Right lobe of liver (tissue), 6 donors: ENCODE measurements at places on chromosomes 2 and 18. TPM values are rescaled to one million over a fixed set of nuclear protein-coding genes. Genes with fewer than 3 reads are reported as not detected.

CXCR1 gene
- total RNA-seq, result 1.0 TPM

ORMDL1 gene
- total RNA-seq, result 42.2 TPM

HOXD12 gene
- not detected for total RNA-seq

ADAM17 gene
- 11.7 TPM for total RNA-seq

MAPK4 gene
- total RNA-seq, result 0.54 TPM

SCYGR6 gene
- not detected for total RNA-seq

MAP3K19 gene
- not detected for total RNA-seq

ITGA6 gene
- 14.9 TPM for total RNA-seq

CCNYL1 gene
- total RNA-seq, result 10.3 TPM

EGR4 gene
- not detected for total RNA-seq

THUMPD2 gene
- 3.2 TPM for total RNA-seq

CPO gene
- 0.24 TPM for total RNA-seq

FOXD4L1 gene
- total RNA-seq, result not detected

NAB1 gene
- total RNA-seq, result 26.8 TPM

ACADL gene
- 27.9 TPM for total RNA-seq

CFC1 gene
- total RNA-seq, result not detected

INSIG2 gene
- 36.5 TPM for total RNA-seq

SGPP2 gene
- 0.25 TPM for total RNA-seq

SPATA3 gene
- not detected for total RNA-seq

GYPC gene
- 7.1 TPM for total RNA-seq

PPP1R1C gene
- 22.2 TPM for total RNA-seq

GULP1 gene
- 1.5 TPM for total RNA-seq

ACKR3 gene
- 6.5 TPM for total RNA-seq

ERICH2 gene
- 1.2 TPM for total RNA-seq

SLC23A3 gene
- 1.6 TPM for total RNA-seq

TEX44 gene
- total RNA-seq, result not detected

REG1B gene
- not detected for total RNA-seq

TMEM200C gene
- 1.2 TPM for total RNA-seq

HAT1 gene
- 13.9 TPM for total RNA-seq

SPC25 gene
- total RNA-seq, result 0.15 TPM

CCL20 gene
- 0.88 TPM for total RNA-seq

TCF4 gene
- total RNA-seq, result 9.0 TPM

ZFP36L2 gene
- 39.8 TPM for total RNA-seq

CCDC148 gene
- 0.53 TPM for total RNA-seq

SFTPB gene
- total RNA-seq, result not detected

DTYMK gene
- total RNA-seq, result 18.7 TPM

LNPK gene
- total RNA-seq, result 24.8 TPM

IL1RN gene
- 58.9 TPM for total RNA-seq

KIAA2012 gene
- total RNA-seq, result 0.50 TPM

RBMS1 gene
- total RNA-seq, result 8.7 TPM

C2orf78 gene
- not detected for total RNA-seq

NIFK gene
- 31.5 TPM for total RNA-seq

ERFE gene
- 1.4 TPM for total RNA-seq

CYBRD1 gene
- 11.0 TPM for total RNA-seq

CFAP221 gene
- 1.6 TPM for total RNA-seq

IL18R1 gene
- total RNA-seq, result 8.1 TPM

NPC1 gene
- total RNA-seq, result 17.6 TPM

ZNG1B gene
- total RNA-seq, result 12.2 TPM

NOSTRIN gene
- total RNA-seq, result 9.6 TPM

MTCL1 gene
- 3.8 TPM for total RNA-seq
